ENCODE measurements at places on chromosomes 6 and 20. TPM values are rescaled to one million over a fixed set of nuclear protein-coding genes. Genes with fewer than 3 reads are reported as not detected.

NNAT gene
- 91.1 TPM for polyA plus RNA-seq

OOEP gene
- polyA plus RNA-seq, result 0.51 TPM

NHSL1 gene
- 10.1 TPM for polyA plus RNA-seq

TRIM10 gene
- 0.36 TPM for polyA plus RNA-seq

SCGN gene
- 0.35 TPM for polyA plus RNA-seq

OPN5 gene
- polyA plus RNA-seq, result 0.48 TPM

TCF21 gene
- 167 TPM for polyA plus RNA-seq

ARFGEF3 gene
- 6.2 TPM for polyA plus RNA-seq

KCNK15 gene
- polyA plus RNA-seq, result 0.11 TPM

PI16 gene
- 1.4 TPM for polyA plus RNA-seq

DNA sequence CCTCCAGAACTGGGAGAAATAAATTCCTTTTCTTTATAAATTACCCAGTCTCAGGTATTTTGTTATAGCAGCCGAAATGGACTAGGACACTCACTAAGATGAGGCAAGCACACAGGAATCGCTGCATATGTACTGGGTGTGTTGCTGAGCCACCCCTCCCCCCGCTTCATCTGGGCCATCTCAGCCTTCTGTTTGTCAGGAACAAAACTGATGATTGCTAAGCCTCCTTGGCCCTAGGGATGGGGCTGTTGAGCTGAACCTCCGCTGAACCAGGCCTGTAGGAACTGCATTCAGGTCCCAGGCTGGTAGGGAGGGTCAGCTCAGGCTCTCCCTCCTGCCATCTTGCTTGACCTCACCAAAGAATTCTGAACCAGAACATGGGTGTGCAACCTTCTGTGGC is 108.6 kb downstream of the MAP3K7 start:
- no peak for DNase-seq

DNA sequence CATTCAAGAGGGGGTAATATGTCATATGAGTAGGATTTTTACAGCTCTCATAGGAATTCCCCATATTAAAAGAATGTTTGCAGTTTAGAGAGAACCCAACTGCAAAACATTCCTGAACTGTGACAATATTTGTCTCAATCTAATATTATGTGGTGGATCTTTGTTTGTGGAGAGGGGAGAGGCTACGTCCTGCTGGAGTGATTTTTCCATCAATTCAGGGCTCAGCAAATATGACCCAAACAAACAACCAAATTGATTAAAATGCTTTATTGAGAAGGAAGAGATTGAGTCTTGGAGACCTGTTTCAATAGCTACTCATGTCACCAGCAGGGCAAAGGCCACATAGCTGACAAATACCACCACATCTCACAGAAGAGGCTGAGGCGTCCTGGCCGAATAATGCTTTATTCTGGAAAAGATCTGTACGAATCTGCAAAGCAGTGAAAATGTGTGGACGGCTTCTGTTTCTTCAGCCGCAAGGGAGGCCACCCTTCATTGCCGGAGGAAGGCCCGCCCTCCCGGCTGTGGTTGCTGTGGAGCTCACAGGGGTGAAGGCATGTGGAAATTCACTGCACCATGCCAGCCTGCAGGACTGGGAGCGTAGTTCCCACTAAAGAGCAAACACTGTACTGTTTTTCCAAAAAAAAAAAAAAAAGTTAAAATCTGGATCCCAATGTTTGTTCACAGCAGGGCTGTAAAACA is 89.7 kb upstream of the QKI start:
- no peak for DNase-seq

- DNase-seq, result no peak
Observed at GRCh38 chr6:122075917-122076316, 323.5 kb upstream of the HSF2 start.

DNA sequence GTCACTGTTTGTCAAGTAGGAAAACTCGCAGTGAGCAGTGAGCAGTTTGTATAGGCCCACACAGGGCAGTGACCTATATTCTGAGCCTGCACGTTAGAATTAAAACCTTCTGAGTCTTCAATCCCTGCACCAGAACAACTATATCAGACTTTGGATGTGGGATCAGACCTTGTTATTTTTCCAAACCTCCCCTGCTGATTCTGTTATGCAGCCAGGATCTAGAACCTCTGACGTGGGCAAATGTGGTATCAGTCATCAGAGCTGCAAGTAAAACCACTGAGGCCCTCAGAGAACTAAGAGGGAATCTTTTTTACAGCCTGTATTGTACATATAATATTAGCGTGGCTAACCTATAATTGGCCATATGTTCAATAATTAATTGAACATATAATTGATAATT is 32.0 kb upstream of the AKAP7 start:
- DNase-seq, result no peak

DNA sequence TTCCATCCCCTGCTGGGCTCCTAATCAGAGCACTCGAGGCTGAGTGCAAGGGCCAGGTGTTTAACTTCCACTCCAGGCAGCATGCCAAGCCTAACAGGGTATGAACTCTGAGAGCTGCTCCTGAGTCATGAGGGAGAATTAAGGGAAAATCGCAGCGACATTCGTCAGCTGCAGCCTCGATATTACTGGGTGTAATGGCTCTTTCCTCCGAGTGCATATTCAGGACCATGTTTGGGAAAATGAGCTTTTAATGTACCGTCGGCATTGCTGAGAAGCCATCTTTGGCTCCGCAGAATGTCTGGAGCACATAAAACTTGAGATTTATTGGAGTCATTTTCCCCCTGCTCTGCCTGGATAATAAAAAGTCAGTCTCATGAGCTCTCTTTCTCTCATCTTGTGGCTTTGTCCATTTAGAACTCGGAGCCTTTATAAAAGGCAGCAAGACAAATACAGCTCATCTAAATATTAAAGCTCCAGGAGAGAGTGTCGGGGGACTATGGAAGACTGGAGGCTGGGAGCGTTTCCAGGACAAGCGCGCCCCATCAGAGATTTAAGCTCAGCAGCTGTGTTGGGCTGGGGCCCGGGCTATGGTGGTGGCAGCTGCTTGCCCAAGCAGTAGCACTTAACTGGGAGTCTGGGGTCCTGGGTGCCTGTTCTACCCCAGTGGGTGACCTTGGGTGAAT is 103.7 kb downstream of the TOX2 start:
- DNase-seq, result peak; percentile 73

DNA sequence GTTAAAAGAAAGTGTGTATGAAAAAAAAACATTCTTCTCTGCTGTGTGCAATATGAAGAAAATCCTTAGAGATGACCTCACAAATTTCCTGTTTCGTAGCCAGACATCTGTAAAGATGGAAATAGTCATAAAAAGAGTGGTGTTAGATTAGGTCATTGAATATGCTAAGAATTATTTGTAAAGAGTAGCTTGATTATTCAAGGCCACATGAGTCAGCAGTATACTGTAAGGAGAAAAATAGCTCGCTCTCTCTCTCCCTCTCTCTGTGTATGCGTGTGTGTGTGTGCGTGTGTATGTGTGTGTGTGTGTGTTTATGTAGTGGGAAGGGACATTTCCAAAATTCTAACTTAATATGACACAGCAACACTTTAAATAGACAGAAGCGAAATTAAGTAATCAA is 78.8 kb downstream of the PTCHD4 start:
- DNase-seq, result no peak

GRCh38 chr6:139990026-139990686 is 615.7 kb upstream of the CITED2 start:
- no peak for DNase-seq

DNA sequence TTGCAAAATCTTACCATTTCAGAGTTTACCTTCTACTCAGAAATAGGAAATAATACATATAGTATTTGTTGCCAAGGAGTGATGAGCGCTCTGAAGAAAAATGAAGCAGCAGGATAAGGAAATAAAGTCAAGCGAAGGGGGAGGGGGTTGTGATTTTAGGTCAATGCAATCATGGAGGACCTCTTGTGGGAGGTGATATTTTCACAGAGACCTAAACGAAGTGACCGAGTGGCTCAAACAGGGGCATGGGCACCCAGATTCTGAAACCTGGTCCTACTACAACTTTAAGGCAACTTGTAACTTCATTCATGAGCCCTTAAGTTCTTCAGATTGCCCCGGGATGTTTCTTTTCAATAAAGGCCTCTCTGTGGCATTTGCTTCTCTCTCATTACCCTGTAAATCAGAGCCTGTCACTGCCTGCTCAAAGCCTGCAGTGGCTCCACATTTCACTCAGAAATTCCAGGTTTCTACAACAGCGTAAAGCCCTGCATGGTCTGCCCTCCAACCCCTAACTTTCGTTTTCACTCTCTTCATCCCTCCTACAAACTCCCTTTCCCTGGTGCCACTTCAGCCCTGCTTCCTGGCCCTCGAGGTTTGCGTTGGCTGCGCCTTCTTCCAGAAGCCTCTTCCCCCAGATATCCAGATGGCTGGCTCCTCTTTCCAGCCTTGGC is 162.7 kb downstream of the TBC1D7 start:
- DNase-seq, result no peak

GRCh38 chr20:35600993-35601973 is 14.3 kb upstream of the SPAG4 start:
- DNase-seq, result no peak

DNA sequence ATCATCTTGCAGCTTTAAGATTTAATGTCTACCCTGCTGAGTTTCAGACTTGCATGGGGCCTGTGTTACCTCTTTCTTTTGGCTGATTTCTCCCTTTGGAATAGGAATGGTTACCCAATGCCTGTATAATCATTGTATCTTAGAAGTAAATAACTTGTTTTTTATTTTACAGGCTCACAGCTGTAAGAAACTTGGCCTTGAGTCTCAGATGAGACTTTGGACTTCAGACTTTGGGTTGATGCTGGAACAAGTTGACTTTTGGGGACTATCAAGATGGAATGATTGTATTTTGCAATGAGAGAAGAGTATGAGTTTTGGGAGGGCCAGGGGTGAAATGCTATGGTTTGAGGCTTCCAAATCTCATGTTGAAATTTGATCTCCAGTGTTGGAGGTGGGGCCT is 34.9 kb upstream of the CAP2 start:
- no peak for DNase-seq

- DNase-seq, result no peak
Observed at GRCh38 chr20:50681359-50682064, 9.8 kb downstream of the RIPOR3 start.

GRCh38 chr20:53937339-53937741 is 133.1 kb downstream of the BCAS1 start:
- DNase-seq, result no peak

GRCh38 chr6:140203661-140204147 is 829.3 kb upstream of the CITED2 start:
- no peak for DNase-seq

GRCh38 chr6:136566851-136567250 is 16.6 kb upstream of the MAP7 start:
- no peak for DNase-seq

GRCh38 chr20:34190262-34190661 is 51.0 kb upstream of the ASIP start:
- DNase-seq, result no peak

DNA sequence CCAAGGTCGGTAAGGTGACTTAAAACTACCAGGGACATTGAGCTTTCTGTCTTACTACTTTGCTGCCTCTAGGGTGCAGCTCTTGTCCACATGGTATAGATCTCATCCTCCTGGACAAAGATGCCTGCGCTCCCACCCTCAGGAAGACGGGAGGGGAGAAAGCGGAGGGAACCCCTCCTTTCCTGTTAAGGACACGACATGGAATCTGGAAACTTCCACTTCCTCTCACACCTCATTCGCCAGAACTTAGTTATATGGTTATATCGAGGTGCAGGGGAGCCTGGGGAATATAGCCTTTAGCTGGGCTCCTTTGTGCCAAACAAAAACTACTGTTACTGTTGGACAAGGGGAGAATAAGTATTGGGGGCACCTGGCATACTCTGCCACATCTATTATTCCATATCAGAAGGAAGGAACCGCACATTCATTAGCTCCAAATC is 224.3 kb upstream of the TSHZ2 start:
- DNase-seq, result no peak

GRCh38 chr20:3751675-3752385 is 15.7 kb downstream of the ADISSP start:
- DNase-seq, result no peak

- DNase-seq, result no peak
Observed at GRCh38 chr6:50842861-50843384, 24.3 kb downstream of the TFAP2B start.

DNA sequence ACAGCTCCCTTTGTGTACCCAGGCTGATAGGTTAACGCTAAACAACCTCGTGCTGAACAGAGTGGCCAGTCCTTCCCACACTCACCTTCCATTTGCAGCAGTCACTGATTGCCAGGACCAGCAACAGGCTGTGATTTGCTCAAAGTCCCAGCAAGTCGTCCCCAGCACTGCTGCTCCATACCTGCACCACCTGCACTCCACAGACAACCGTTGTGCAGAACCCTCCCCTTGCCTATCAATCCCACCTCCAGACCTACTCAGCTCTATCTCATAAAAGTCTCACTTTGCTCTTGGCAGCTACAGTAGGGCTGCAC is 43.1 kb upstream of the SCML4 start:
- no peak for DNase-seq

GRCh38 chr6:3894590-3895311 is 45.6 kb downstream of the FAM50B start:
- no peak for DNase-seq

DNA sequence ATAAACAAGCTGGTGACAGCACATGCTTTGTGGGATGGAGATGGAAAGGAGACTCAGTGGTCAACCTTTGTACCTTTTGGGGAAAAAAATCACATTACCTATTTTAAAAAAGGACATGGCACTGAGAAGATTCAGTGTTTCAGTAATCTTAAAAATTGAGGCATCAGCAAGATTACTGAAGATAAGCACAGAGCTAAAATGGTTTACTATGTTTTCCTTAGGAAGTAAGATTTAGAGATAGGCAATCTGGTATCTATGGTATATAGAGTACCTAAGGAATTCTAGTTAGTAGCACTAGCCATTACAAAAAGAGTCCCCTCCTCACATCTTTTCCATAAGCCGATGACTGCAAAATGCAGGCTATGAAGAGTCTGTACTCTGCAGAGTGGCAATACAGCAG is 35.7 kb downstream of the TOMM6 start:
- DNase-seq, result no peak
